ENCODE measurements at places on chromosomes 2 and 18.

GRCh38 chr18:40926679-40927078 lies 1028.4 kb upstream of the PIK3C3 start:
- no peak for DNase-seq

DNA sequence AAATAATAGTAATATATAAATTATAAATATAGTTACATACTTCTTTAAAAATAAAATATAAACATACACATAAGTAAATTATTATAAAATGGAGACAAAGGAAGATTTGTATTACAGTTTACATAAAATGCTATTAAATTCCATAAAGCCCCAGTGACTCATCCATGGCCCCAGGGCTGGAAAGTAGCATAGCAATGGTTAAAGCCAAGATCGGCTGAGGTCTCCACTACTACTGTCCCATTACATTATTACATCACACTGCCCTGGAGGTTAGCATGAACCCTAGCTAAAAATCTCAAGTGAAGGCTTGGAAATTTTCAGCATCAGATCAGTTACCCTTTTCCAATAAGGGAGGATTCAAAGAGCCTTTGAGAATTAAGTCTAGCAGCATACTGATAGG lies 936.2 kb downstream of the DSC3 start:
- no peak for DNase-seq

- DNase-seq = no peak
Observed at GRCh38 chr2:145931781-145932395, 1412.0 kb upstream of the ZEB2 start.

DNA sequence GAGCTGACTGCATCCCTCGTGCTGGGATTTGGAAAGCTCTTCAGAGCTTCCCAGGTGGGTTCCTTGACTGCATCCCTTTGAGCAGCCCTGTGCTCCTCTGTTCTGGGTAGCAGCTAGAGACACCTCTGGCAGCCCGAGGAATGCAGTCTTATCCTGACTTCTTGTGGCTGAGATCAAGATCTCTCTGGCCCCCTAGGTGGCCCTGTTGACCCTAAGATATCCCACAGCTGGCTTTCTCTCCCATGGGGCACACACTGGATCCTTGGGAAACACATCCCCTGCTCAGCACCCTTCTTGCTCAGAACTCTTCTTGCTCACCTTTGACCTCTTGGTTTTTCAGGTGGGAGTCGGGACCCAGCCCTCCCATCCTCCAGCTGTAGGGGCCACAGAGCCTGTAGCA lies 237.2 kb downstream of the TSN start:
- DNase-seq = no peak

GRCh38 chr2:83695037-83695436 lies 764.0 kb downstream of the SUCLG1 start:
- no peak for DNase-seq

GRCh38 chr2:216653931-216654365 lies 20.7 kb downstream of the IGFBP2 start:
- DNase-seq = no peak

- DNase-seq = no peak
Observed at GRCh38 chr2:170218456-170218855, 40.5 kb downstream of the MYO3B start.

GRCh38 chr2:126943612-126944348 lies 45.1 kb downstream of the TEX51 start:
- no peak for DNase-seq

Measured in MV-4-11 (cell line).